Activated T-helper 1 cell treated with anti-CD3 and anti-CD28 coated beads, Interleukin-12 subunit alpha, Interleukin-12 subunit beta, Interleukin-2, Interleukin-4 antibody, amounts not matched to agents 30 ng/mL and 10 ng/mL and 1 ng/mL, durations not matched to agents 14 hours and 24 hours and 36 hours (primary cell): ENCODE measurements at places on chromosomes 13 and 19. TPM values are rescaled to one million over a fixed set of nuclear protein-coding genes. Genes with fewer than 3 reads are reported as not detected.

Gene COL4A2
- 0.10 TPM in 1 of 2 replicates, not detected in the other for total RNA-seq

Gene ZNF578
- total RNA-seq = 0.05 and 0.07 TPM in 2 replicates

DNA sequence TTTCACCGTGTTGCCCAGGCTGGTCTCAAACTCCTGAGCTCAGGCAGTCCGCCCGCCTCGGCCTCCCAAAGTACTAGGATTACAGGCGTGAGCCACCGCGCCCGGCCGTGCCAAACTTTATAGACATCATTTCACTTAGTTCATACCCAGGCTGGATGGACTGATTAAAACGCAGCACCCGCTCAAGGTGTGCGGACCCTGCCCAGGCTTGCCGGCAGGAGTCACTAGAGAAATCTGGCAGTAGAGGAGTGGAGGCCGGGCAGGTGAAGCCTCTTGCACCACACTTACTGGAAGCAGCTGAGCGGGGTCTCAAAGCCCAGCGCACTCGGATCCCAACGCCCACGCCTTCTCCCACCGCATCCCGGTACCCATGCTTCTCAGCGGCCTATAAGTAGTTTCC is 11.4 kb downstream of the PTGIR start:
- DNase-seq = no peak

Gene TSSK6
- 3.0 and 4.1 TPM in 2 replicates for total RNA-seq

DNA sequence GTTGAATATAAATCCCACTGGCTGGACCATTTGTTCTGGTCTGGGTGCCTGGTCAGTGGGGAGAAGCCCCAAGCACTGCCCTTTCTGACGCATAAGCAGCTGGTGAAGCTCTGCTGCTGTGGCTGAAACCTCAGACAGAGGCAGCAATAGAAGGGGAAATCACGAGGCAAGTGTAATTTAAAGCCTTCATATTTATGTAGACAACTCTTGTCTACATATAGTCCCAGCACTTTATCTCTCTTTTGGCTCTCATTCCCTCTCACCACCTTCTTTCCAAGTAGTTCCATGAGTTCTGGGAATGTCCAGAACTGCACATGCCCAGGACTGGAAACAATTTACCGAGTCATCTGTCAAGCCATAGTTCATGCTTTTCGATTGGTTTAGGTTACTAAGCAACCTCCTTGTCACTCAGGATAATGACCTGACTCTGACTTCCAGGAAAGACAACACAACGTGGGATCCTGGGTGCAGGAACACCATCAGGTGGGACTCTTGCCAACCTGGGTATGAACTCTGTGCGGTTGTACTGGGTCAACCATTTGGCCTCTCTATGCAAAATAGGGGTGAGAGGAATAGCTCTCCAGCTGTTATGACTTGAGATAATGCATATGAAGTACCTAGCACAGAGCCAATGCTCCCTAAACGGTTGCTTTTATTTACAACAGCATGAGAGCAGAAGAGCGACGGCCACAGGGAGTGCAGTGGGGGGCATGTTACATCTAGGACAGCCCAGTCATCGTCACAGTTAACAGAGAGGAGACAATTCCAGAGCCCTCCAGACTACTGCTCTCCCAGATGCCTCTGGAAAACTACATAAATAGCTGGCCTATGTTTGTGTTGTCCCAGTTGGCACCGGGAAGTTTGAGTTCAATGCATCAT is 321.9 kb downstream of the FOXO1 start:
- no peak for DNase-seq

GRCh38 chr13:38854226-38854625 is 136.4 kb downstream of the STOML3 start:
- no peak for DNase-seq

GRCh38 chr13:72198042-72198441 is 331.0 kb upstream of the DACH1 start:
- no peak for DNase-seq

- no peak for DNase-seq
Observed at GRCh38 chr13:65946387-65946786, 1283.7 kb downstream of the PCDH9 start.

Gene DZIP1
- total RNA-seq = 0.07 and 0.49 TPM in 2 replicates

Gene RNF17
- not detected in 2 replicates for total RNA-seq

Gene NLRP5
- not detected in 2 replicates for total RNA-seq

- DNase-seq = no peak
Observed at GRCh38 chr19:12773571-12773970, 1.8 kb downstream of the HOOK2 start.

GRCh38 chr19:3692141-3693024 is 7.9 kb downstream of the PIP5K1C start:
- DNase-seq = no peak

Gene COX6B2
- 0.26 TPM in 1 of 2 replicates, not detected in the other for total RNA-seq

Gene CEACAM7
- total RNA-seq = not detected in 2 replicates

Gene OR2Z1
- not detected in 2 replicates for total RNA-seq

- DNase-seq = no peak
Observed at GRCh38 chr13:105906746-105907145, 628.7 kb downstream of the EFNB2 start.

- no peak for DNase-seq
Observed at GRCh38 chr19:39060171-39060570, 24.0 kb upstream of the ACP7 start.

DNA sequence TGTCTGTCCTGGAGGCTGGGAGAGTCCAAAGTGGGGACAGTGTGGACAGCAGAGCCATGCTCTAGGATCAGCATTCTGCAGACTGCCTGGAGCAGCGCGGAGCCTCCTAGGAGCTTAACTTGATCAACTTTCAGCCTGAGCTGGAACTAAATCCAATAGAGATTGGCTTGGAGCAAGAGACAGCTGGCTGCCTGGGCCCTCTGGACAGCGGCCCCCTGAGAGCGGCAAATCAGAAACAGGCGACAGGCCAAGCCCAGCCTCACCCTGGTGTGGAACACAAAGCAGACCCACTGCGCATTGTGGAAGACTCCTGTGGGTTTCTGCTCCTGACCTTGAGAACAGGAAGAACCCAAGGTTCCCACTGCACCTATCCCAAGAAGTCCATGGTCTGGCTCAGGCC is 462.2 kb downstream of the TSHZ3 start:
- DNase-seq = no peak

Gene PCDH17
- total RNA-seq = 0.05 and 0.07 TPM in 2 replicates

DNA sequence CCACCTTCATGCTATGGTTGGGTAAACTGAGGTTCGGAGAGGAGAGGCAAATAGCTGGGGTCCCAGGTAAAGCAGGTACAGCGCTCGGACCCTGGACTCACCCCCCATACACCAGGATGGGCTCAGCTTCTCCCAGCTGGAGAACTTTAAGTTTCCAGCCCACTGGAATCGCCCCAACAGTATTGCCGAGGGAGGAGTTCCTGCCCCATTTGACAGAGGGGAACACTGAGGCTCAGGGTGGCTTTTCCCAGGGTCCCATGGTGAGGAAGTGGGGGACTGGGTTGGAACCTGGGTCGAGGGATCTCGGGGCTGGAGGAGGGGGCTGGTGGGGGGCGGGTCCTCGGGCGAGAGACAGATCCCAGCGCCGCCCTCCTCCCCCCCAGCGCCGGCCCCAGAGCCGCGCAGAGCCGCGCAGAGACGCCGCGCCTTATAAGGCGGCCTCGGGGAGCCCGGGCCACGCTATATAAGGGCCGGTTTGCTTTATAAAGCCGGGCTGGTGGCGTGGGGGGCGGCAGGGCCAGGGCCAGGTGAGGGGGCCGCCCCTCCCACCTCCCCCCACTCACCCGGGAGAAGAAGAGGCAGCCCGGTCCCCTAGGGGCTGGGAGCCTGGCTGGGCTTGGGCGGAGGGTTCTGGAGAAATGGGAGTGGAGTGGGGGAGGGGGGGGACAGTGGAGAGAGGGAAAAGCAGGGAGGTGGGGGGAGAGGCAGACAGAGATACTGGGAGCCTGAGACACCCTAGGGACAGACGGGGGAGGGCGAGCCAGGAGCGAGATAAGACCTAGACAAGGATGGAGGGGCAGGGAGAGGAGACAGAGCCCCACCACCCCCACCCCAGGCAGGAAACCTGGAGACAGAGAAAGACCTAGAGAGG is 1.1 kb downstream of the CNN1 start:
- DNase-seq = no peak

Gene ACTMAP
- 9.5 and 10.0 TPM in 2 replicates for total RNA-seq

Gene NANOS3
- 1.5 and 3.1 TPM in 2 replicates for total RNA-seq

DNA sequence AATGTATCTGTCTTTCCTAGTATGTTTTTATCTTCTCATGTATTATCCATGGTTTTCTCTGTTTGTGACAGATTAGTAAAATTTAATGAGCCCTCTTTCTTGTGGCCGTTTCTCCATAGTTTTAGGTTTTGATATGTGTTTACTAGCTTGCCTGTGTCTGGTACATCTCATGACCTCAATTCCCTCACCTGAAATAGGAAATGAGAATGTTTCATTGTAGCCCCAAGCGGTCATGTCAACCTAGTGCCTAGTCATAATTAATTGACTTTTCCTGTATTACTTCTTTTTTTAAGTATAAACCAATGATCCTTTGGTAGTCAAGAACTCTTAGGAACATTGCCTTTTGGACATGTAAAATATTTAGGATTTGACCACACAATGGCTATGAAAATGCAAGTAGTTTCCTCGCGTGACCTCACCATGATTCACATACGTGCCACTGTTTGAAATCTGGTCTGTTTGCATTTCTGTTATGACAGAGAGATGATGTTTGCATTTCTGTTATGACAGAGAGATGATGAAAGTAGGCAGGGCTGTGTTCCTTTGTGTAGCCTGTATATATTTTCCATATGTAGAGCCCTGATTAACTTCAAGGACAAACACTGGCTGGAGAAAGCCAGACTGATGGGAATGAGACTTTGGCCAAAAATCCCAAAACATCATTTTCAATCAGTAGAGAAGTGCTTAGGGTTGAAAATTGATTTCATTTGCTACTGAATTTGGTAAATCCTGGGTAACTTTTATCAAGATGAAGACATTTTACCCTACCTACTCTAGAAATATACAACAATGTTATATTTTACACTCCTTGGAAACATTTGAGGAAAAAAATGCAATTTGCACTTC is 104.8 kb downstream of the TNFRSF19 start:
- DNase-seq = no peak

Gene CD37
- total RNA-seq = 129 and 138 TPM in 2 replicates

GRCh38 chr13:24985896-24986295 is 110.0 kb upstream of the PABPC3 start:
- DNase-seq = no peak

- DNase-seq = no peak
Observed at GRCh38 chr19:7928741-7929701, 3.1 kb upstream of the CTXN1 start.

DNA sequence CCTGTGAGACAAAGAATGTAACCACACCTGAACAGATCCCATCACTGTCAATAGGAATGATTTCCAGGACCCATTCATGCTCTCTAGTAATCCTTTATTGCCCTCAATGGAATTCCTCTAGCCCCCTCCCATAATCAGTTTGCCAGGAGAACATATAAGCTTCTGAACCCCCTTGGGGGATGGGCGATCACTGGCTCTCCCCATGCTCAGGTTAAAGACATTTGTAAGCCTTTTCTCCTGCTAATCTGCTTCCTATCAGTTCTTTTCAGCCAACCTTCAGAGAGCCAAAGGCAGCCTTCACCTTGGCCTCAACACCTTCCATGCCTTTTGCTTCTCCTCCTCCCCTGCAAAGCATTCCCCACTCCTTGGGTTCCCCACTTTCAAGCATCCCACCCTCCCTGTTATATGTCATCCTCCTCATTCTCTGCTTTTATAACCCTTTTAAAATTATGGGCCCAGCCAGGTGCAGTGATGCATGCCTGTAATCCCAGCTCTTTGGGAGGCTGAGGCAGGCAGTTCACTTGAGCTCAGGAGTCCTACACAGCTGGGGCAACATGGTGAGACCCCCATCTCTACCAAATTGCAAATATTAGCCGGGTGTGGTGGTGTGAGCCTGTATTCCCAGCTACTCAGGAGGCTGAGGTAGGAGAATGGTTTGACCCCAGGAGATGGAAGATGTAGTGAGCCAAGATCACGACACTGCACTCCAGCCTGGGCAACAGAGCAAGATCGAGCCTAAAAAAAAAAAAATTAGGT is 12.4 kb downstream of the DPRX start:
- DNase-seq = no peak

DNA sequence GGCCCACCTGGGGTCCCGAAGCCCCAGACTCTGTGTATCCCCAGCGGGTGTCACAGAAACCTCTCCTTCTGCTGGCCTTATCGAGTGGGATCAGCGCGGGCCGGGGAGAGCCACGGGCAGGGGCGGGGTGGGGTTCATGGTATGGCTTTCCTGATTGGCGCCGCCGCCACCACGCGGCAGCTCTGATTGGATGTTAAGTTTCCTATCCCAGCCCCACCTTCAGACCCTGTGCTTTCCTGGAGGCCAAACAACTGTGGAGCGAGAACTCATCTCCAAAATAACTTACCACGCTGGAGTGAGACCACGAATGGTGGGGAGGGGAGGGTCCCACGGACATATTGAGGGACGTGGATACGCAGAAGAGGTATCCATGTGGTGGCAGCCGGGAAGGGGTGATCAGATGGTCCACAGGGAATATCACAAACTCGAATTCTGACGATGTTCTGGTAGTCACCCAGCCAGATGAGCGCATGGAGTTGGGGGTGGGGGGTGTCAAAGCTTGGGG is 1.0 kb upstream of the ICAM5 start:
- DNase-seq = no peak

Gene ZIC5
- total RNA-seq = not detected in 2 replicates

DNA sequence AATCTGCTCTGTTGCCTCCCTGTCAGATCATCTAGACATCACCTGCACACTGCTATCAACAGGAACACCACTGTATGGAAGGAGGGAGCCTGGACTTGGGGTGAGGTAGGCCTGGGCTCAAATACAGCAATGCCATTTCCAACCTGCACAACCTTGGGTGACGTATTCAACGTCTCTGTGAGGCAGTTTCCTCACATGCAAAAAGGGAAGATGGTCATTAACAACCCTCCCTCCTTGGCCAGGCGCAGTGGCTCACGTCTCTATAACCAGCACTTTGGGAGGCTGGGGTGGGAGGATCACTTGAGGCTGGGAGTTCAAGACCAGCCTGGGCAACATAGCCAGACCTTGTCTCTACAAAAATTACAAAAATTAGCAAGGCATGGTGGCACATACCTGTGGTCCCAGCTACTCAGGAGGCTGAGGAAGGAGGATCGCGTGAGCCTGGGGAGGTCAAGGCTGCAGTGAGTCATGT is 13.1 kb downstream of the XRCC1 start:
- DNase-seq = no peak

DNA sequence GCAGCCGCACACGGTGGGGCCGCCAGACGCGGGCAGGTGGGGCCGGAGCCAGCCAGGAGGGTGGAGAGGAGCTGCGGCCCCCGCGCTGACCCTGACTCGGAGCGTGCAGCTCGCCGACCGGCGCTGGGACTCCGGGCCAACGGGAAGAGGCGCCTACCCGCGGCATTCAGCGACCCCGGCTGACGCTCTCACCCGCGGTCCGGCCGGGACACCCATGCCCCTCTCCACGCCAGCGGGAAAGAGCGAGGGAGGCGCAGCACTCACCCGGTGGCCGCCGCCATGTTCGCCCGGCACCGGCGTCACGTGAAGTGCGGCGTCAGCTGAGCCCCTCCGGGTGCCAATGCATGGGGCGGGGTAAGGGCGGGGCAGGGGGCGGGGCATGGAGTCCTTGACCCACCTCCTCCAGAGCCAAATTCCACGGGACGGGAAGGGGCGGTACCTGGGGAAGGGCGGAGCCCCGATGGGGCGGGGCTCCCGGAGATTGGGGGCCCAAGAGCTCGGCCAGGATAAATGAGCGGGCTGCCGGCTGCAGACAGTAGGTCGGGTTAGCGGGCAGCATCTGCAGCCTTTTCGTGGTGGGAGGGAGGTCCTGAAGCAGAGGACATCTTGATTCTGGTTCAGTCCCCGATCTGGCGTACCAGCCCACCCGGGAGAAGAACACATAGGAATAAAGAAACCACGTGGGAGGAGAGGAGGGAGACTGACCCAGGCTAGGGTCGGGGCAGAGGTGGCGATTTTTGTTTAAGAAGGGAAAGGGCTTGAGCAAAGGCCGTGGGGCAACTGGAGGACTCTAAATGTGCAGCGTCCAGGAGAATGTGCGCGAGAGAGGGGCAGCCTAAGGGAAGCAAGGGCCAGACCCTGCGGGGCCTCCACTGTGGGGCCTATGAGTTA is at the start of gene PEPD:
Gene PEPD (minus strand): TSS at position 312 of the 891 bp plus-strand sequence. CDS start 31 bp downstream, at position 281.
- DNase-seq = peak; percentile 66
